ENCODE measurements at places on chromosomes 1 and 21. TPM values are rescaled to one million over a fixed set of nuclear protein-coding genes. Genes with fewer than 3 reads are reported as not detected.

The TACSTD2 gene
- 0.18 TPM for polyA plus RNA-seq

The IFI44L gene
- 0.28 TPM for polyA plus RNA-seq

The KPNA6 gene
- 26.6 TPM for polyA plus RNA-seq

The IGSF5 gene
- polyA plus RNA-seq: not detected

The MROH9 gene
- 0.10 TPM for polyA plus RNA-seq

The CBS gene
- polyA plus RNA-seq: 79.9 TPM

The RNF11 gene
- 81.5 TPM for polyA plus RNA-seq
